ENCODE measurements at places on chromosomes 3 and 15.

DNA sequence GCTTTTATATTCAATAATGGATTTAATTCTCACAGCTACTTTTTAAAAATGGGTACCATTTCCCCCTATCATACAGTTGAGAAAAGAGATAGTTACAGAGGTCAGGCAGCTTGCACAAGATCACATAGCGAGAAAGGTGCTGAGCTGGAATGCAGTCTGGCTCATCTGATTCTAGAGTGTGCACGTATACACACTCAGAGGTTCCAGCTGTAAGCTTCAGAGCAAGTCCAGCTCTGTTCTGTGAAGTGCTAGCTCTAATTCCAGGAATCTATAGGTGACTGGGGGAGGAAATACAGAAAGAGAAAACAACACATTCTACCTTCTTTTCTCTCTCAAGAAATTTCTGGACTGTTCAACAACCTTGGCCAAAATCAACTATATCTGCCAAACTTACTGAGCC lies 318.7 kb downstream of the FOXP1 start:
- no peak for DNase-seq

DNA sequence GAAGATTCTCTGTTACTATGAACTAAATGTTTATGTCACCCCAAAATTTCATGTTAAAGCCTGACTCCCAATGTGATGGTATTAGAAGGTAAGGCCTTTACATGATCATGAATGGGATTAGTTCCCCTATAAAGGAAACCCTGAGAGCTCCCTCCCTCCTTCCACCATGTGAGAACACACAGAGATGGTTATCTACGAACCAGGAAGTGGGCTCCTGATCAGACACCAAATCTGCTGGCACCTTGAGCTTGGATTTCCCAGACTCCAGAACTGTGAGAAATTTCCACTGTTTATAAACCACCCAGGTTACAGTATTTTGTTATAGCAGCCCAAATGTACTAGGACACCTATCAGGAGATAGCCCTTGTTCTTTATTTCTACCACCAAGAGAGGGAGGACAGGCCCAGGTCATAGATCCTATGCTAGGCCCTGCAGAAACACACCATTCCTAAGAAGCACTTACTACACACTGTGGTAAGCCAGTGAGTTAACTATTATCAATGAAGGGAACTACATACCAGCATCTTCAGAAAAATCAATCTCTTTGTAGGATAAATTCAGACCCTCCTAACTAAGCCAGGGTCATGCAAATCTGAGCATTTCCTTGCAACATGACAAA lies 59.0 kb downstream of the PRKAR2A start:
- no peak for DNase-seq

GRCh38 chr3:45056608-45057301 lies 30.7 kb downstream of the CLEC3B start:
- DNase-seq = no peak

GRCh38 chr3:124229420-124229819 lies 237.5 kb upstream of the ROPN1 start:
- DNase-seq = no peak

GRCh38 chr15:28101201-28101600 lies 2.1 kb upstream of the OCA2 start:
- no peak for DNase-seq

DNA sequence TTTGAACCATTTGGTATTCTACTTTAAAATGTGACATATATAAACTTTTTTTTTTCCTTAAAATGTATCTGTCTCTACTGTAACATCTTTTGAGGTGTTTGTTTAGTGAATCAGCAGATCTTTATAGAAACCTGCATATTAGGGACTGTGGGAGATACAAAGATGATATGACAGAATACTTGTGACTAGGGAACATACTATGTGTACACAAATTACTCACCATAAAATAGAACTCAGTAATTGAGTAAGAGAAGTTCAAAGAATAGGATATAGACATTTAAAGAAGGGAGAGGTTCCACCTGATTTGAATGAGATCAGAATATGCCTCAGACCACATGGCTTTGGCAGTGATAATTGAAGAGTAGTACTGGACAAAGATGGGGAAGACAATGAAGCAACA lies 47.9 kb downstream of the ATP2C1 start:
- DNase-seq = no peak

DNA sequence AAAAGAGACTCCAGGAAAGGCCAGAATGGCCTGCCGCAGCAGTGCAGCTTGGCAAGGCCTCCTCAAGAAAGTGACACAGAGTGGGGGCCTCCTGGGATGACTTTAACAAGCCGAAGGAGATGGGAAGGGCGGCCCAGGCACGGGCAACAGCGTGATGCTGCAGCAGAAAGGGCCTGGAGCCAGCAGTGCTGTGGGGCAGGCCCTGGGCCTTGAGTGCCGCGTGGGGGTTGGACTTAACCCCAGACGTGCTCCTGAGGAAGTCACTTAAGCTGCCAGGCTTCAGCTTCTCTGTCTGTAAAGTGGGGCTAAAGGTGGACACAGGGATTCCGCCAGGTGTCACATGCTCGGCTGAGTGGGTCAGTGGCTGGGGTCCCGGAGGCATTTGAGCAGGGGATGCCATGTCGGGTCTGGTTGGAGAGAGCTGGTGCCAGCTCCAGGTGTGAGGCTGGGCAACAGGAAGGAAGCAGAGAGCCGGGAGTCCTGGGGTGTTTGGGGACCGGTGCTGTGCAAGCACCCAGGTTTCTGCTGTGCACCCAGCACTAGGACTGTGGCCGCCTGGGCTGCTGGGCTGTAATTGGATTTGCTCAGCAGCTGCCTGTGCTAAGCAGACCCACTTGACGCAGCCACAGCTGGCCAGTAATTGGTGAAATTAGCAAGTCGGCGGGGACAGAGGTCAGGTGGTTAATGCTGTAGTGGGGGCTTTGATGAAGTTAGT lies 7.8 kb downstream of the DNAJB8 start:
- DNase-seq = no peak

DNA sequence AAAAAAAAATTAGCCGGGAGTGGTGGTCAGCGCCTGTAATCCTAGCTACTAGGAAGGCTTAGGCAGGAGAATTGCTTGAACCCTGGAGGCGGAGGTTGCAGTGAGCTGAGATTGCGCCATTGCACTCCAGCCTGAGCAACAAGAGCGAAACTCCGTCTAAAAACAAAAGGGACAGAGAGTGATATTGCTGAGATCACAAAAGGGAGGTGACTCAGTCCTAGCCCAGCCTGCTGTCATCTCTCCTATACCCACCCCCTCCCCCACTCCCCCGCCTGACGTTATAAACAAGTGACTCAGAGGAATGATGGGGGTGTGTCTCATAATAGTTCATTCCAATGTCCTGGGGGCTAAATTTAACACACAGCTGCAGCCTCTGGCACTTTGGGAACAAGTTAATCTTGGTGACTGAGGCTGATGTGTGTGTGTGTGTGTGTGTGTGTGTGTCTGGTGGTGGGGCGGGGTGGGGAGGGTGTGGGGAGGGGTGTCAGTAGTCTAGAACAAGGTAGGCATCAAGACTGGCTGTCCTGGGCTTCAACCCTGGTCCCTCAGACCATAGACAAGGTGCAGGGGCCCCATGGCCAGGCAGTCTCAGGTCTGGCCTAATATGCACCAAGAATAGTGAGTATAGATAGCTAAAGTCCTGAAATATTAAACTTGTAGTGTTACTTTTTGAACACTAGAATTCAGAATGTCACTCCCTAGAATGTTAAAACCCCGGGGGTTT lies 1.3 kb upstream of the KLHL40 start:
- no peak for DNase-seq

DNA sequence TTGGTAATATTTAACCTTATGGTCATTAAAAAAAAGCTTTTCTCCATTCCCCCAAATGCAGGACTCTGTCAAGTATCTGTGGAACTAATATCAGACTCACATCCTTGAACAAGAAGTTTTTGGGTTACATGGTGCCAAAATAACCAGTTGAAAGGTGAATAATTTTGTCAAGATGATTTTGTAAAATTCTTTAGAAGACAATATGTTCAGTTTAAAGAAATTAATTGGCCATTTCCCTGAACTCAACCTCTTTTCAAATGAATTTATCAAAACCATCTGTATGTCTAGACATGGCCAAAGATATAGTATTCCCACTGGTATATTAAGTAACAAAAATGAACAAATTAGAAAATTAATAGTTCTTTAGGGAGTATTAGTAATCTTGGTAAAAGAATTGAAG lies 280.5 kb downstream of the MBNL1 start:
- no peak for DNase-seq

DNA sequence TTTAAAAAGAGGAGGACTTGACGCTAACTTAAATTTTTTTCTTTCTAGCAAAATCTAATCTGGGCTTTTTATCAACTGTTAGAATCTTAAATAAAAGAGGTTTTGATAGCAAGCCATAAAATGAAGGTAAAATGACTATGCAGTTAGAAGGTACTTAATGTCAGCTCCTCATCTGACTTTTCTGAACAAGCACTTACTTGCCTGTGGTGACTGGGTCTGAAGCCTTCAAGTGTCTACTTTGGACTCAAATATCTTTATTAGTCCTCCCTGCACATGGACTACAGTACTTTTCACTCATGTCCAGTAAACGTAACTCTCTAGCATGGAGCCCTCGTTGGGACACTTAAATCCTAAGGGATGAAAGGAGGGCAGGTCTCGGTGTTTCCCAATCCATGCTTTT lies 135.9 kb downstream of the P2RY1 start:
- no peak for DNase-seq

- DNase-seq = no peak
Measured at GRCh38 chr15:40469776-40470390, 901 bp upstream of the CHST14 start.

GRCh38 chr15:70062321-70062956 lies 35.3 kb downstream of the TLE3 start:
- peak; percentile 97 for DNase-seq

- peak; percentile 61 for DNase-seq
Measured at GRCh38 chr3:197456261-197457091, 99.3 kb downstream of the BDH1 start.

DNA sequence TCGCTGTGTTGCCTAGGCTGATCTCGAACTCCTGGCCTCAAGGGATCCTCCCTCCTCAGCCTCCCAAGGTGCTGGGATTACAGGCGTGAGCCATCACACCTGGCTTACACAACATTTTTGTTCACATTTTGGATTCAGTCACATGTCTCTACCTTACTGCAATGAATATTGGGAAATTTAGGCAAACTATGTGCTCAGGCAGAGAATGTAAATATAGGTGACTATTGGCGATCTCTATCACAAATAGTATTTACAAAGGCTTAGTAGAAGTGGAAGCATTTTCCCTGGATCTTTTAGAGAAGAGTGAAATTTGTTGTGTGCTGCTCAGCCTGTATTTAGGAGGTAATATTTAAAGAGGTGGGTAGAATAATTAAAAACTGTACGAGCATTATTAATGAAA lies 20.7 kb downstream of the SCAANT1 start:
- DNase-seq = no peak

GRCh38 chr3:102336130-102336529 lies 98.7 kb upstream of the ZPLD1 start:
- no peak for DNase-seq

DNA sequence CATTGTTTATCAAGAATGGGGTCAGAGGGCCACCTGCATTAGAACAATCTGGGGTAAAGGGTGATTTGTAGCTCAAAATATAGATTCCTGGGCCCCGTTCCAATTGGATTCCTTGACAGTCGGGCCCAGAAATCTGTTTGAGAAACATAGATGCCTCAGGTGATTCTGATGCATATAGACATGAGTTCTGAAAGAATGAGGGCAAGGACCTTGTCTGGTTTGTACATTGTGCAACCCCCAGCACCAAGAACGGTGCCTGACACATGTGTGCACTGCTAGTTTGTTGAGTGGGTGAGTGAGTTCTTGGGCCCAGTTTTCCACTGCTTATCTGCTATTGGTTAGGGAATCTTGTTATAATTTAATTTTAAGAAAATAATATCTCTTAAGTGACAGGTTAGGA lies 16.6 kb downstream of the CRYBG3 start:
- DNase-seq = no peak

DNA sequence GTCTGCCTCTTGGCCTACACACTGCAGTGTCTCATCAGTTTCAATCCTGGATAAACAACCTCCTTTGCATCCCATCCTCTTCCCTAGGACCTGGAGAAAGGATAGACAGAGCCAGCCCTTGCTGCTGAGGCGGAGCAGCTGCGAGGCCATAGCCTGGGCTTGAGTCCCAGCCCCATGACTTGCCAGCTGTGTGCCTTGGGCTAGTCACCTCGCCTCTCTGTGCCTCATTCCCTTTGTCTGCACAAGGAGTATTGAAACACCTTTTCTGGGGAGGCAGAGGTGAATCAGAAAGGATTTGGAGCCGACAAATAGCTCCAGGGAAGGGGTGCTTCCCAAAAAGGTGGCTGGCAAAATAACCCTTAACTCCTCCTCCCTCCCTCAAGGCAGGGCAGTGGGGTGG lies 65.0 kb upstream of the SLC6A1 start:
- DNase-seq = no peak

GRCh38 chr3:53949541-53949940 lies 57.9 kb upstream of the SELENOK start:
- DNase-seq = no peak

- DNase-seq = no peak
Measured at GRCh38 chr15:63015618-63016017, 26.9 kb upstream of the TPM1 start.

GRCh38 chr15:59866642-59867041 lies 137.5 kb upstream of the FOXB1 start:
- DNase-seq = no peak

DNA sequence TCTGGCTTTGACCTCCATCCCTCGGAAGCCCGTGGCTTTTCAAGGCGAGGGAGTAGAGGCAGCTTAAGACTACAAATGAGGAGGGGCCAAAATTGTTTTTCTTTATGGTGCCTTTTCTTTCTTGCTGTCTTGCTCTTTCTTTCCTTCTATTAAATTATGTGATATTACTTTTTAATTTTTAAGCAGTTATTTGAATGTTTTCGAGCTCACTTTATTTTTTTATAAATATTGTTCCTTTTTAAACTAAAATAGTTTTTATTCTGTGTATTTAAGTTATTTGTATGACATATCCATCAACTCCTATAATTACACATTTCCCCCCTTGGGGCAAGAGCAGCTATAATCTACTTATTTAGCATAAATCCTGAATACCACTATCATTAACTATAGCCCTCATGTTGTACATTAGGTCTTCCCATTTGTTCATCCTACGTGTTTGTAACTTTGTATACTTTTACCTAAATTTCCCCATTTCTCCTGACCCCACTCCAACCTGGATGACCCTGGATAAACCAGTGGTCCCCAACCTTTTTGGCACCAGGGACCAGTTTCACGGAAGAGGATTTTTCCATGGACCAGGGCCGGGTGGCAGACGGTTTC lies 622 bp upstream of the PLSCR1 start:
- DNase-seq = no peak

- no peak for DNase-seq
Measured at GRCh38 chr3:57815036-57815435, 58.9 kb downstream of the SLMAP start.

GRCh38 chr3:47380026-47380600 lies 708 bp upstream of the PTPN23 start:
- DNase-seq = no peak

GRCh38 chr15:41801850-41802455 lies 25.9 kb upstream of the JMJD7 start:
- no peak for DNase-seq

DNA sequence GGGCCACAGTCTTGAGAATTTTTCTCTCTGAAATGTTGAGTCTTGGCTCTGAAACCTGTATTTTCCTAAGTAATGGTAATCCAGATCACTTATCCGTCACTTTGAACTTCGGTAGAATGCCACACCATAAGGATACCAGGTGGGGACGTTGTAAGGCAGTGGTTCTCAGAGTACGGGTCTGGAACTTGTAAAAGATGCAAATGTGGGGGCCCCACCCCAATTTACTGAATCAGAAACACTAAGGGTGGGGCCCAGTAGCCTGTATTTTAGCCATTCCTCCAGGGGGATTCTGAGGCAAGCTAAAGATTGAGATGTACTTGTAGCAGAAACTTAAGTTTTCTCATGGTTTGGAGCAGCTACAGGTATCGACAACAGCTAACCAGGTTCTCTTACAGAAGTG lies 555.3 kb downstream of the FOXP1 start:
- no peak for DNase-seq

All from spinal cord (tissue), 10 donors.